ENCODE measurements at places on chromosomes 13 and 19.

DNA sequence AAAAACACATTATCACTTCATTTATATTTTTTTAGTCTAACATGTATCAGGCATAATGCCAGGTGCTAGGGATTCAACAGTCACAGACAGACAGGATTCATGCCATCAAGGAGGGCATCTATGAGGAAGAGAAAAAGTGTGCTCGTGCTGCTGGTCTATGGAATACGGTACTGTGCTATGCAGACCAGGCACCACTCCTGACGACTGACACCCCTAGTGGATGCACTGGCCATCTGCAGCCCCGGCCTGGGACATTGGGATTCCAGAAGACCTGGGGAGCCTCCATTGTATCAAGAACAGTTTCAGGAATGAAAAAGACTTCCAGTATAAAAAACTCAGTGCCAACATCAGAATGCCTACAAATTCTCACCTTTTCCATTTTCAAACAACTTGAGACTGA is 94.0 kb downstream of the KLF12 start:
- no peak for DNase-seq

- no peak for DNase-seq
Measured at GRCh38 chr19:35851213-35852028, 883 bp downstream of the NPHS1 start.

DNA sequence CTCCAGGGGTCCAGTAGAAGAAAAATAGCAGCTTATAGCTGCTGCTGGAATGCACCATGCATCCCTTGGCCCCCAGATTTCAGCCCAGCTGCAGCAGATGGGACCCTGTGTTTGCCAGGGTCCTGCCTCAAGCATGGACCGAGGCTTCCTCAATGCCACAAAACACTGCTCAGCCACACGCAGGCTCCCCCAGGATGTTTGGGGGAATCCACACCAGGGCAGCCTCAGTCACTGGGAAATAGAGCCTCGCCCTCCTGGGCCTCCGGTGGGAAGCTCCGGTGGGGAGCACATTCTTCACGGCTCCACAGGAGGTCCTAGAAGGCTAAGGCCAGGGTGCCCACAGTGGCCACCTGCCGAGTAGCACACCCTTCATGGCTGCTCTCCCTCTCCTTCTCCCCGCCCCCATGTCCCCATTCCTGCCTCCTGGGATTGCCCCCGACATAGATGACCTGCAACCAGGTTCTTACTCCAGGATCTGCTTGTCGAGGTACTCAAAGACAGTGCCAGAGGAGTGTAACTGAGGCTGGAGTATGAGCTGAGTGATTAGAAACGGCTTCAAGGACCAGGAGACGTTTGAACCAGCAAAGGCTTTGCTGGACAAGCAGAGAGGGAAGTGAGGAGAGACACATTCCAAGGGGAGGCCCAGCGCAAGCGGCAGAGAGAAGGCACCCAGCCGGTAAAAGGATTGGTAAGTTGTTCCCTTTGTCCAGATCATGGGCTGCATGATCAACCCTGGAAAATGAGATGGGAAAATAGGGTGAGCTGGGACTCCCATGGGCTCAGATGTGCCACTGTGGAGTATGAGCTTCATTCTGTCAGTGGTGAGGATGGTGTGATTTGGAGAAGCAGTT is 110.7 kb upstream of the UQCRFS1 start:
- no peak for DNase-seq

- DNase-seq = no peak
Measured at GRCh38 chr13:112965573-112966115, 3.4 kb upstream of the MCF2L start.

DNA sequence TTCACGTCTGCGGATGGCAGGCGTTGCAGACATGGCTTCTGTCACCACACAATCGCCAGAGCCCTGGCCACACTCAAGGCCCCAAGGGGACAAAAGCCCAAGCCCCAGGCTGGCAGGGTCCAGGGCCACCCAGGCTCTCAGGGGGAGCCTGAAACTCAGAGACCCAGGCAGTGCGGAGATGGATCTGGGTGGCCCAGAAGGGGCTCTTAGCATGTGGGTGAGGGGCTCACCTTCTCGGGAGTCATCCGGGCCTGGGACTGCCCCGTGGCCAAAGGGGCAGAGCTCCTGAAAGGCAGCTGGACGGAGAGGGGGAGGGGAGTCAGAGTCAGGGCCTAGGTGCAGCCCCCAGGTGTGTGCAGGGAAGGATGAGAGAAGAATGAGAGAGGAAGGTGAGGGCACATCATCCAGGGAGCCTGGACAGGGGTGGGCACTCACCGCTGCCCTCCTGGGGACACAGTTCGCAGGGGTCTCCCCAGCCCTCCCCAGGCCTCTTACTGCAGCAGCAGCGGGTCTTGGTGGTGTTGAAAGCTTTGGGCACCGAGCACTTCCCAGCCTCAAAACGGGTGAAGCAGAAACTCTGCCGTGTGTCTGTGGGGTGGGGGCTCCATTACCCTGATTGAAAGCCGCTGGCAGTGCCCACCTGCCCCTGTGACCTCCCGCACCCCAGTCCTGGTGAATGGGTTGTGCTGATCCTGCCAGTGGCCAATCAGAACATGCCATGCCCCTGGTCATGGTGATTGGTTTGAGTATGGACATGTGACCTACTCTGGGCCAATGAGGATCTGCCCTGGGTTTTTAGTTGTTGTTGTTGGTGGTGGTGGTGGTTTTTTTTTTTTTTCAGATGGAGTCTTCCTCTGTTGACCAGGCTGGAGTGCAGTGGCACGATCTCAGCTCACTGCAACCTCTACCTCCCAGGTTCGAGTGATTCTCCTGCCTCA is 37.4 kb downstream of the CCL25 start:
- no peak for DNase-seq

DNA sequence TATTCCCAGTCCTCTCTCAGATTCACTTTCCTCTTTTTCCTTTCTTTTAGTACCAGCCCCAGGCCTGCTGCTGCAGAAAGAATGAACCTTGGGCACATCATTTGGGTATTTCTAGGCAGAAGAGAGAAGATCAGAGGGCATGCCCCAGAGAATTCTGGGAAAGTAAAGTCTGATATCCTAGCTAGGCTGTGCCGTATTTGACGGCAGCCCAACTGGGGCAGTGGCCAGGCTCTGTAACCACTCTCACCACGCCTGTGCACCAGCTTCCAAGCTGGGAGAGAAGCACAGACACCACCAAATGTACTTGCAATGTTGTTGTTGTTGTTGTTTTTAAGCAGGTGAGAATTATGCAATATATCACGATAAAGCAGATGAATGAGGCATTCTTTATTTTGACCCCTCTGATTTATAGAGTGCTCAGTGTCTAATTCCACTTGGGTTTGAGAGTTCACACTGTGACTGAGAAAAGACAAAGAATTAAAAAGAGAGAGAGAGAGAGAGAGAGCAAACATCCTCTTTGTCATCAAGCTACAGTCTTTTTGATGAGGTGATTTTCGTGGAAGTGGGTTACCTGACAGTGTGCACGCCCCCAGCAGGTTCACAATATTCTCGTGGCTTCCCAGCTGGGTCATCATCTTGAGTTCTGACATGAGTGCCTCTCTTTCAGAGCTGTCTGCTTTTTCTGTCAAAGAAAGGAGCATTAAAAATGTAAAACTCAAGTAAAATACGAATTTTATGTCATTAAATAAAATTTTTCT is 39.3 kb upstream of the URAD start:
- DNase-seq = no peak

GRCh38 chr19:39390451-39390750 is 505 bp downstream of the PAF1 start:
- DNase-seq = peak; percentile 80

DNA sequence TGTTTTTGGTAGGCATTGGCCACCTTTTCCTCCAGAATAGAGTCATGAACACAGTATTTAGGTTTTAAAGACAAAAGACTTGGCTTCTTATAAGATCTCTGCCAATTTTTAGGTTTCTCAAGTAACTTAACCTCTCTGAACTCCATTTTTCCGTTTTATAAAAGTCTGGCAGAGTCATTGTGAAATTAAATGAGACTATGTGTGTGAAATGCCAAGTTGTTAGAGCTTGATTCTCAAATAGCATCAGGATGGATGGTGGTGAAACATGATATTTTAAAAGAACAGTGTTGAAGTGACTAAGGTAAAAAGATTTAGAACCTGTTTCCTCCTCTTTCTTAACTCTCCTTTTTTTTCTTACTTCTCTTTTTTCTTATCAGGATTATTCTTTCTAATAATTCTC is 617.7 kb upstream of the SLITRK1 start:
- DNase-seq = no peak

DNA sequence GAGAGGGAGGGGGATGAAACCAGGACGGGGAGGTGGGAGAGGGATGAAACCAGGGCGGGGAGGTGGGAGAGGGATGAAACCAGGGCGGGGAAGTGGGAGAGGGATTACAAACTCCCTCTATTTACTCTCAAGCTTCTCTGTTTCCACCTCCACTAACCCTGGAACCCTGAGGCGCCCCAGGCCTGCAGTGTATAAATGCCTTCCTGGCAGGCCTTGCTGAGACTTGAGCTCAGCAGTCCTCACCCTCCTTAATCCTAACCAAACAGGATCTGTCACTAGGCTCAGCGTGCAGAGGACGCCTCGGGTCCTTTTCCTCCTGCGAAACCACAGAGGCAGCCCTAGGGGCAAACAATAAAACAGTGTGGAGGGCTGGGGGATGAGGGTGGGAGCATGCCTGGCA is 32.1 kb upstream of the OR1M1 start:
- no peak for DNase-seq

DNA sequence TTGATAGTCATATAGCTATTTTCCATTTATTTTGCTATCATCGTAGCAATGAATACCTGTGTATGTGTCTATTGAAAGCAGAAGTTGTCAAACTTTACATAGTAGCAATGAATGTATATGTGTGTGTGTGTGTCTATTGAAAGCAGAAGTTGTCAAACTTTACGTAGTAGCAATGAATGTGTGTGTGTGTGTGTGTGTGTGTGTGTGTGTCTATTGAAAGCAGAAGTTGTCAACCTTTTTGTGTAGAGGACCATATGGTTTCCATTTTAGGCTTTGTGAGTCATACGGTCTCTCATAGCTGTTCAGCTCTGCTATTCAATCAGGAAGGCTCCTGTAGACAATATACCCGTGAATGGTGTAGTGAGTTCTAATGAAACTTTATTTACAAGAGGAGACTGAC is 20.8 kb downstream of the NLRP4 start:
- DNase-seq = no peak

GRCh38 chr19:13038306-13039210 is 43.3 kb downstream of the NFIX start:
- DNase-seq = peak; percentile 21

DNA sequence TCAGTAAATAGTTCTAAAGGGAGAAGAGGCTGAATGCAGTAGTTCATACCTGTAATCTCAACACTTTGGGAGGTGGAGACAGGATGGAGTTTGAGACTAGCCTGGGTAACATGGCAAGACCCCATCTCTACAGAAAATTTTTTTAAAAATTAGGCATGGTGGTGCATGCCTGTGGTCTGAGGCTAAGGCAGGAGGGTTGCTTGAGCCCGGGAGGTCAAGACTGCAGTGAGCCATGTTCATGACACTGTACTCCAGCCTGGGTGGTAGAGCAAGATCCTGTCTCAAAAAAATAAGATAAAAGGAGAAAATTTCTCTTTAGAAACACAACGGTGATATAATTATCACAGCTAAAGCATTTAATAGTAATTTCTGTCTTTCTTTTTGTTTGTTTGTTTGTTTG is 57.1 kb downstream of the SIPA1L3 start:
- no peak for DNase-seq

- no peak for DNase-seq
Measured at GRCh38 chr13:50766013-50766412, 77.5 kb downstream of the DLEU7 start.

- DNase-seq = no peak
Measured at GRCh38 chr19:47650700-47651099, 41.8 kb downstream of the BICRA start.

GRCh38 chr13:39760521-39760920 is 105.1 kb downstream of the COG6 start:
- DNase-seq = no peak

DNA sequence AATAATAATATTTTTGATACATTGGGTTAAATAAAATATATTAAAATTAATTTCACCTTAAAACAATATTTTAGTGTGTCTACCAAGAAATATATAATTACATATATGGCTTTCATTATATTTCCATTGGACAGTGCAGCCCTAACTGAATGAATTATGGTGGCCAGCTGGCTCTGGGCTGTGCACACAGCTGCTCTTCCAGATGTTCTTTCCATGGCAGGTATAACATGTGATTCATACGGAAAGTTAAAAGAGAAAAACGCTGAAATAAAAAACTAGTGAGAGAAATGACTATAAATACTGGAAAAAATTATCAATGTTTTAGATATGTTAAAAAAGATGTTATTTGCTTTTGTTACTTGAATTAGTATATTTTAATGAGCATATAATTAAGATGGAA is 216.3 kb downstream of the RGCC start:
- no peak for DNase-seq

- no peak for DNase-seq
Measured at GRCh38 chr13:85709072-85709471, 90.1 kb downstream of the SLITRK6 start.

DNA sequence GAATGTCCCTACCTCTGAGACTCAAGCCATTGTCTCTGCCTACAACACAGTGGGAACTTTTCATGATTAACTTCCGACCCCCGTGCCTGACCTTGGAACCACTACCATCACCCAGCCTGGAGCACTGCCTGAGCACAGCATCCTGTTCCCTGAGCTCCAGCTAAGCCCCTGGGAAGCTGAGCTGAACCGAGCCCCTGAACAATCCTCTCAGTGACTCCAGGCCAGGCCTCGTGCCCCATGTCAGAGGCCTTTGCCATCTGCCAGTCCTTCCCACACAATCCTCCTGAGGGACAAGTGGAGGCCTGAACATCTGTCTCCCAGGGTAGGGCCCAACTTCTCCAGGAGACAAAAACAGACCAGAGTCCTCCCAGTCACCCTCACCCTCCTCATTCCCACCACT is 17.5 kb downstream of the CEACAM3 start:
- DNase-seq = no peak

GRCh38 chr13:111034811-111035210 is 80.3 kb upstream of the ARHGEF7 start:
- no peak for DNase-seq

DNA sequence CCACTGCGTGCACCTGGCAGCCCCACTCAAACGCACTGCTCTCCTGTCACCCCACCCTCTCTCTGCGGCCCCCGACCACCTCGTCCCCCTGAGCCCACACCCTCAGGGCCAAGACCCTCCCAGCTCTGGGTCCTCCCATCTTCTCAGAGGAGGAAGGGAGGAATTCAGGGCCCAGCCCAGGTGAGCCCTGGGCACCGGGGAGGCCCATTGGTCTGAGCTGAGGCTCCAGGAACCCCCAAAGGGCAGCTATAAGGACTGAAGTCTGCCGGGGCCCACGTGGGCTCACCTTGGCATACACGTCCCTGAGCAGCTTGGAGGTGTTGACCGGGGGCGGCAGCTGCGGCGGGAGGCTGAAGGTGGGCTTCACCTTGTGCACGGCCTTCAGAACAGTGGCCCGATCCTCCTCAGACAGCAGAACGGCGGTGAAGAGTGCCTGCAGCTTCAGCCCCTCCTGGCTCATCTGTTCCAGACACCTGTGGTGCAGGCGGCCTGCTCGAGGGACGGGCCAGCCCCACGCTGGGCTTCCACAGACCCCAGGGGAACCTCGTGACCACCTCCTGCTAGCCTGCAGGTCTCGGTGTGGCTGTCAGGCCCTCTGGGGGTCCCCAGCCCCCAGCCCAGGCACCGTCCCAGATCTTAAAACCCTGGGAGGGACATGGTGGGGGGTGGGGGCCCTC is 8.8 kb downstream of the POLRMT start:
- DNase-seq = no peak

All from hematopoietic multipotent progenitor cell treated with erythropoietin and hydrocortisone succinate and interleukin-3 and kit ligand, for 17 days (in vitro differentiated cells).